ENCODE measurements at places on chromosomes 1 and 21.

GRCh38 chr1:220527908-220528678 is at the start of gene MARK1:
Gene MARK1, plus strand, starts transcription at chr1:220528136. Its CDS starts 687 bp downstream, at chr1:220528823.
- peak; percentile 86 for DNase-seq

DNA sequence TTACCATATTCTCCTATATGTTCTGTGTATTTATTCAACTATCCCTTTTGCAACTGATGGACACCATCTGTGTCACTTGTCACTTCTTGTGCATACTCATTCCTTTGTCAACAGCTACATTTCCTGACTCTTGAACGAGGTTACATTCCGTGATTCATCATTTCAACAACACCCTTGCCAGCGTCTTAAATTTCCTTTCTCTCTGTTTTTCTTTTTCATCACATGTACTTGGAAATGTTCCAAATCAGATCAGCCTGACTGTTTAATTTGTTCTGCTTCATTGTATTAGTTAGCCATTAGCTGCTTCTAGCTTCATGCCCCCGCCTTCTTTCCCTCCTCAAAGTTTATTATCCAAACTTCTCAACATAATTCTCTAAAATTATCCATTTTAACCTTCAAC is 173.0 kb downstream of the ADGRL4 start:
- DNase-seq = no peak

GRCh38 chr1:198121056-198121826 is 35.6 kb upstream of the NEK7 start:
- DNase-seq = no peak

GRCh38 chr1:11524465-11525150 is 45.7 kb downstream of the DISP3 start:
- DNase-seq = no peak

GRCh38 chr1:22825486-22826189 is 115.0 kb downstream of the EPHB2 start:
- DNase-seq = no peak

- no peak for DNase-seq
These were observed 45.3 kb upstream of the KCNE1 start for GRCh38 chr21:34557261-34557660.

GRCh38 chr1:230994860-230995259 is 16.0 kb downstream of the ARV1 start:
- no peak for DNase-seq

- DNase-seq = no peak
These were observed 44.9 kb downstream of the GADD45A start for GRCh38 chr1:67729872-67730271.

- DNase-seq = no peak
These were observed 610 bp downstream of the COL6A2 start for GRCh38 chr21:46098303-46099141.

- DNase-seq = no peak
These were observed 31.9 kb downstream of the MIXL1 start for GRCh38 chr1:226255380-226255779.

DNA sequence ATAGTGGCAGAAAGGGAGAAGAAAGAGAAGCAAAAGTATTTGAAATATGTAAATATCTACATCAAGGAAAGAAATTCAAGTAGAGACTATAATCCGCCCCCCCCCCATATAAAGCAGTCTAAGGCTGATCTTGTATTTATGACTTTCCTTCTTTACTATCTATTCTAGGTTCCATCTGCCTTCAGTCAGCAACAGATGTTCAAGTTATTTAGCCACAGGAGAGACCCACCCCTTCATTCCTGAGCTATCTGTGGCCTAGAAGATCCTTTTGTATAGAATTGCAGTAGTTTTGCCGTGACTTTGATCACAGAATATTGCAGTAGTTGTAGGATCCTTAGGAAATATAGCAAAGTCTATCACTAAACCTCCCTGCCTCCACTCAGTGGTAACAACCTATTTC is 10.7 kb upstream of the BSDC1 start:
- no peak for DNase-seq

- DNase-seq = no peak
These were observed 170.3 kb downstream of the RGS7 start for GRCh38 chr1:241186716-241187115.

GRCh38 chr1:15736038-15736891 is at the start of gene SLC25A34:
Gene SLC25A34, plus strand, starts transcription at chr1:15736258. Its CDS starts 228 bp downstream, at chr1:15736486.
- DNase-seq = no peak

DNA sequence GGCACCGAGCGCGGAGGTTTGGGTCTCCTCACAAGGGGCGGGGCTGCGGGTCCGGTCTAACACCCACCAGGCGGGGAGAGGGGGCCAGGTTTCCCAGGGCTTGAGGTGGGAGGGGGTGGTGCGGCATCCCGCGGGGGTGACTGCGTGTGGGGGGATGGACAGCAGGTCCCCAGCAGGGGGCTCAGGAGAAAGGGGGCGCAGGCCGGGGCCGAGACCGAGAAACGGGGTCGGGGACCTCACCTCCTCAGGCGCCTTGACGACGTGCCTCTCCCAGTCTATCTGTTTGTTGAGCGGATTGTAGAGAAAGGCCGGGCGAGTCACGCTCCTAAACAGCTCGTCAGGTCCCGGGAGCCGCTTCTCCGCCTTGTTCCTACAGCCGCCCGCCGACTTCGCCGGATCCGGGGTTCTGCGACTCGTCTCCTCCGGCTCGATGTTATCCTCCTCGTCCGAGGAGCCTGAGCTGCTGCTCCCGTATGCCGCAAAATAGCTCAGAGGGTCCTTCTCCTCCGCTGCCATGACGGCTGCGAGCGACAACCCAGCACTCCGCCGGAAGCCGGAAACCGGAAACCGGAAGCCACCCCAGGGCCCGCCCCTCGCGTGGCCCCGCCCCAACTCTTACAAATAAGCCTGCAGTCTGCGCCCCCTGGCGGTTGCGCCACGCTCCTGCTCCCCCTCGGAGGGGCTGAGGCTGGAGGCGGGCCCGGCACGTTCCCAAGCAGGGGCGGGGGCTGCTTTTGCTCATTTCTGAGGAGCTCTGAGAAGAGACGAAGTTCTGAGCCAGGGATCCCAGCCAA is at the start of gene C1orf52:
TSS of gene C1orf52 (minus strand) at position 545 of the 794 bp plus-strand sequence. CDS start at position 516, 29 bp downstream.
- DNase-seq = peak; percentile 90

DNA sequence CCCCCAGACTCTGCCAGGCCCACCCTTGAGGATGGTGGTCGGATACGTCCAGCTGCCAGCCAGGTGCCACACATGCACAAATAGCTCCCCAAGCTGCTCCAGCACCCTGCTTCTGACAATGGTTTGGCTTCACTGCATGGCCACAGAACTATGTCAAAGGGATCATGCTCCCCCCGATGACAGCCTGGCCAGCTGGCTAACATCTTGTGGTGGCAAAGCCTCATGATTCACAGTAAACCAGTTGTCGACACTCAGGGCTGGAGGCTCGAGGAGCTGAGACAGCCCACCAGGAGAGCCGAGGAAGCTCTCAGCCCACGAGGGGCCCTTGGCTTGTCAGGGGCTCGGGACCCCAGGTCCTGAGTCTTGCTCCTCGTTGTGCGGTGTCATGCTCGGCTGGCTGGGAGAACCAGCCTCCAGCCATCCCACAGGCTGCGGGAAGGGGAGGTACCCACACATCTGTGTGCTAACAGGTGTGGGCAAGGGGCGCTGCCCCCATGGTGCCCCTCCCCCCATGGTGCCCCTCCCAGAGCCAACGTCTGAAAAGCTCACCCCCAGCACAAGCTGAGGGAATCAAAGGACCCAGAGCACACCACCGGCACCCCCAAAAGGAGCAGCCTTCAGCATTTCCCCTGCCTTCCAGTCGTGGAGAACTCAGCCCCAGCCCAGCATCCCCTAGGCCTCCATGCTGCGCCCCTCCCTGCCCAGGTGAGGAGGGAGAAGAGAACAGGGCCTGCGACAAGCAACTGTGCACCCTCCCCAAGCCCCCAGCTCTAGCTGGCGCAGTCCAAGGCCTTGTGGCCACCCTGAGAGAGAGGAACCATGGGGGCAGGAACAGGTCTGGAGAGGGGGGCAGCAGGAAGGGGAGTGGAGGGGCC is 41.2 kb downstream of the KIF21B start:
- DNase-seq = no peak

GRCh38 chr1:234649432-234650081 is 39.6 kb upstream of the IRF2BP2 start:
- DNase-seq = no peak

GRCh38 chr1:245466261-245466660 is 311.5 kb downstream of the KIF26B start:
- no peak for DNase-seq

GRCh38 chr1:46546210-46546609 is 5.2 kb downstream of the KNCN start:
- DNase-seq = no peak

GRCh38 chr1:53968125-53968513 is 22.0 kb downstream of the LRRC42 start:
- DNase-seq = no peak

DNA sequence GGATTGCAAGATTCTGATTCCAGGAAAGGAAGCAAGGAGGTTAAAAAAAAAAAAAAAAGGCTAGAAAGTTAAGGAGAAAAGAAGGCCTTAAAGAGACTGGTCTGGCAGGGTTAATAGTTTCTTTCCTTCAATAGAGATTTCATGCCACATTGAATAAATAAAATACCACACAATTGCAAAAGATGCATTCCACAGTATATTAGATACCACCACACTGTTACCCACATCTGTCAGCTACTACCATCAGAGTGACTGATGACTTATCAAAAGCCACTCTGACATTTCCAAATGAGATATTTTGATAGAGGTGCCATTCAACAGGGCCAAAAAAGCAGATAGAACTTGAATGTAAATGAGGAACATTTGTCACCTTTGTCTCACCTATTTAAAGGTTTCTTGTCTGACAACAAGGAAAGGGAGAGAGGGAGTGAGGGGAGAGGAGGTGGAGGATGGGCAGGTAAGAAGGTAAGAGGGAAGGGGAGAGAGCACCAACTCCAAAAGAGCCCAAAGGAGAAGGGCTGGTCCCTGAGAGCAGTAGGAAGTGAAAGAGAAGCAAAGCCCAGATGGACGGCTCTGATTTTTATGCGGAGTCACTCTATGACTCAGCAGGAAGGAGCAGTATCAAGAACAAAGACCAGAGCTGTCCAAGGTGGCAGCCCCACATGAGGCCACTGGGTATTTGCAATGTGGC is 38.3 kb downstream of the LRRN2 start:
- peak; percentile 36 for DNase-seq

- DNase-seq = no peak
These were observed 24.5 kb downstream of the ELF3 start for GRCh38 chr1:202034683-202035462.

DNA sequence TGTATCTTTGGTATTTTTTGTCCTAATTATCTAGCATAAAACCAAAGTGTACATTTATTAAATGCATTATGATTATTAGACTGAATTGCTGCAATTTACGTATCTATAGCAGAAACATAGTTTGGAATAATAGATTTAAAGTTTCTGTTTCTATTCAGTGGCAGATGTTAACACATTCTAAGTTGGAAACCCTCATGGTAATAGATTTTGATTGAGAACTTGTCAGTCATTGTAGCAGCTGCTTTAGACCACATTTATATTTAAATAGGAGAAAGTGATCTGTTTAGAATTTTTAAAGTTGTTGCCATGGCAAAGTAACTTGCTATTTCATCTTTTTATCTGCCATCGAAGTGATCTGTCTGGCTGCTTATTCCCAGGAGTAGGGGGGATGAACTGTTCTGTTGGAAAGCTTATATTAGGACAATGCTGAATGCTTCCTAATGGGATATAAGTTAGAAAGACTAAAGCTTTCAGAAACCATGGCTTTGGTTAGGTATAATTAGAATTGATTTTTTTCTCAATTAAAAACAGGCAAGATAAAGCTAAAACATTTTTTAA is 61.6 kb downstream of the HS2ST1 start:
- no peak for DNase-seq

GRCh38 chr1:173459885-173460284 is 17.2 kb upstream of the PRDX6 start:
- no peak for DNase-seq

DNA sequence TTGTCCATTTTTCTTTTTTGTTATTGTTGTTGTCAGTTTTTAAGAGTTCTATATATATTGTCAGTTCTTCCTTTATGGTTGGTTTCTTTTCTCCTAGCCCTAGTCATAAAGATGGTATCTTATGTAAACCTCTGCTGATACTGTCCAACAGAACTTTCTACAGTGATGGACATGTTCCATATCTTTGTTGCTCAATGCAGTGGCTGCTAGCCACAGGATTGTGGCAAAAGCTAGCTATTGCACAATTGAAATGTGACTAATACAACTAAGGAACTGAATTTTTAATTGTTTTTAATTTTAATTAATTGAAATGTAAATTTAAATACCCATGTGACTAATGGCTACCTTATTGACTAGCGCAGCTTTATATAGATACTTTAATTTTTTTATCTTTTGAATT is 411.8 kb upstream of the PTBP2 start:
- DNase-seq = no peak

DNA sequence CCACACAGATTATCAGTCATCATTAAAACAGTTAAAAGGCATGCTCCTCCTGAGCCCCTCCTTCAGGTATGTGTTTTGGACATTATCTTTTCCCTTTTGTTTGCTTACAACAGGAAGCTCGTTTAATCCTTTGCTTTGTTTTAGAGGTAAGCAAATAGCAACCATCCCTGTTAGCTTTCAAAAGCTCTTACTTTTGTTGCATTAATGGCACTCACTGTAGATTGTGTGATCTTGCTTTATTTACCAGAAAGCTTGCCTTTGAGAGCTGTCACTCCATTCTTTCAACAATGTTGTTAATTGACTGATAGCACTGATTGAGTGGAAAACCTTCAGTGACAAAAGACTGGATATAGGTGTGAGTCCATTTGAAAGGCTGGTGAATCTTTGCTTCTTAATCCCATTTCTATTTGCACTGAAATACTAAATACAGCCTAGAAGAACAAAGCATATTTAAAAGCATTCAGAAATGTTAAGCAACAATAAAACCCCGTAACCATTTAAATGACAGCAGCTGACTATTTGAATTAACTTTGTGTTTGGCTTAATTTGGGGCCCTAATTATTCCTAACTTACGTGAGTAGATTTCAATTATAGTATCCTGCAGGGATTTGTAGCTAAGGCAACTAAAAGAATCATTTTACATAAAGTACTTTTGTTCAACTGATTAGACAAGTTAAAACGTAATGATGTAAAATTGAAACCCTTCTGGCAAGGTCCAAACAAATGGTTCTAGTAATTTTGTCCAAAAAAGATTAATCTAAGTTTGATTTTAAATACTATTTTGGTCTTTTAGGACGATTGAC is 48.3 kb downstream of the ADGRL2 start:
- no peak for DNase-seq

GRCh38 chr1:96522927-96523326 is 198.7 kb upstream of the PTBP2 start:
- no peak for DNase-seq

DNA sequence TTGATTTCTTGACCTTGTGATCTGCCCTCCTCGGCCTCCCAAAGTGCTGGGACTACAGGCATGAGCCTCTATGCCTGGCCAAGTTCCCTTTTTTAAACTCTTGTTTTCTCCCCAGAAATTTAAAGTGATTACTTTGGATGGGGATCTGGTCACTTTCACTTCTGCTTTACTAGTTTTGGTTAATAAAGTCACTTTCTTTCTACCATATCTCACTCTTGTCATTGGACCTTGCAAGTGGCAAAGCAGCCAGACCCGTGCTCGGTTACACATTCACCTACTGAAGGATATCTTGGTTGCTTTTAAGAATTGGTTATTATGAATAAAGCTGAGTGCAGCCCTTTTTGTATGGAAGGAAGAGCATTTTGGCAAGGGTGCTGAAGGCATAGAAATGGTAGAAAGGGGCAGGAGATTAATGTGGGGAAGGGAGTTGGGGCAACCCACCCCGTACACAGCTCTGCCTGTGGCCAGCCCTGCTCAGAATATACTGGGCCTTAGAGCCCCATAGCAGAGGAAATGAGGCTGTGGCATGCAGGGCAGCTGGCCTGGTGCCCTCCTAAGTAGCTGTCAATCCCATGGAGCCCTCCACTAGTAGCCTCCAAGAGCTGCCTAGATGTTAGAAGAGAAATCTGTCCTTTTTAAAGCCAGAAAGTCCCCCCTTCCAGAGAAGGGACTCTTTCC is 40.7 kb downstream of the CD2 start:
- no peak for DNase-seq
